Femur (tissue), 1 donor: ENCODE measurements at places on chromosomes 6 and 20.

- no peak for DNase-seq
Measured at GRCh38 chr20:19193349-19193748, 19.1 kb upstream of the SLC24A3 start.

- no peak for DNase-seq
Measured at GRCh38 chr6:2225422-2226392, 19.7 kb downstream of the GMDS start.

GRCh38 chr6:159056003-159056402 lies 11.2 kb upstream of the TAGAP start:
- no peak for DNase-seq

GRCh38 chr6:145279993-145280392 lies 455.3 kb downstream of the EPM2A start:
- DNase-seq, result no peak

GRCh38 chr20:47115694-47116093 lies 221.1 kb downstream of the EYA2 start:
- no peak for DNase-seq

DNA sequence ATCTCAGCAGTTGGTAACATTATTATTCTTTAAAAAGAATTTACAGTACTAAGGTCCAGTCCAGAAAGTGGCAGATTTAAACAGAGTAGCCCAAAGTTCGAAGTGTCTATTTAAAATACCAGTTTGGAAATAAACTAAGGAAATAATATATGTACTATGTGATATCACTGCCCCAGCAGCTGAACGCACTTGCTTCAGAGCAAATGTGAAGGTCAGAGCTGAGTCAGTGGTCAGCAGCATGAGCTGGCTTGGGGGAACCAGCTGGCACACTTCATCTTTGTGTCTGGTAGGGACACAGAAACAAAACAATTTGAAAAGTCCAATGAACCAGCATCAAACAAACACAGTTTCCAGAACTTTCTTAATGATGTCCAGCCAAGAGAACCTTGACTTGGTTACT lies 15.4 kb downstream of the TMEM14B start:
- DNase-seq, result no peak

GRCh38 chr6:133590196-133590595 lies 298.7 kb upstream of the TCF21 start:
- no peak for DNase-seq

- no peak for DNase-seq
Measured at GRCh38 chr20:62574230-62574993, 67.9 kb upstream of the SLCO4A1 start.

DNA sequence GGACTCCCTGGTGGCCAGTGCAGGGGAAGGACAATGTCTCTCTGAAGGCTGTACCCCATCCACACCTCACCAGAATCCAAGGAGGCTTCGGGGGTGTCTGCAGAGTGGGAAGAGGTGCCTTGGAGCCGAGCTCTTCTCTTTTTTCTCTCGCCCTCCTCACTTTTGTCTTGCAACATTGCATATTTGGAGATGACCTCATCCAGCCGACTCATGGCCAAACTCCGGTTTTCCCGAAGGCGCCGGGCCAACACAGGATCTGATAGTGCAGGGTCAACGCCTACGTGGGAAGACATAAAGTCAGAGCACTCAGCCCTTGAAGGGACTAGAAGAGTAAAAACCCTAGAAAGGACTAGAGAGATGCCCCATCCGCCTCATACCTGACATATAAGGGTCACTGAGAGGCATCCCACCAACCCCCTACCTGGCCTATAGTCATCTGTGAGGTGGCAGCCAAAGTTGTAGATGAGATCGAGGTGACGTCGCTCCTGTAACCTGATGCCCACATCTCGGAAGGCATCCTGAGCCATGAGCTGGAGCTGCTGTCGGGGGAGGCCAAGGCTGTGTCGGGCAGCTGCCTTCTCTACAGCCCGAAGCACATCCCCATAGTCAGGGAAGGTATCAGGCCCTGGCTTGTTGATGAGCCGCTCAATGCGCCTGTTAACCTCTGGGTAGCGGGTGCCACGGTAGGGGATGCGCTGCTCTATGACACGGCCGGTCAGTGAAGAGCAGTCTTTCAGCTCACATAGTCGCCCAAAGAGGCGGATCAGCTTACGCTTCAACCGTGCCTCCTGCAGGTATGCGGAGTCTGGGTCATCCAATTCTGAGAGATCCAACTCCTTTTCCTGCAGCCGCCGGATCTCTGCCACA lies 3.0 kb upstream of the ZBTB22 start:
- DNase-seq, result no peak

DNA sequence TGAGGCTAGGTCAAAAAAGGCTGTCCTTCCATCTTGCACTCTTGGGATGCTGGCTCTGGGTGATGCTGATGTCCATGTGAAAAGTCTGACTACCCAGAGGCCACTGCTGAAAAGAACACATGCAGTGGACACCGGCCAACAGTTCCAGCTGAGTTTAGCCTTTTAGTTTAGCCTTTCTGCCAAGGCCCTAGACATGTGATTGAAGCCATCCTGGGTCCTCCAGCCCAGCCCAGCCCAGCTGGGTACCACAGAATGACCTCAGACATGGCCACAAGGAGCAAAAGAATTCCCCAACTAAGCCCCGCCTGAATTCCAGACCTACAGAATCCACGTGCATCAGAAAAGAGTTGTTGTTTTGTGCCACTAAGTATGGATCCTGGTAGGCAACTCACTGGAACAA lies 17.4 kb downstream of the PIGT start:
- peak; percentile 49 for DNase-seq

DNA sequence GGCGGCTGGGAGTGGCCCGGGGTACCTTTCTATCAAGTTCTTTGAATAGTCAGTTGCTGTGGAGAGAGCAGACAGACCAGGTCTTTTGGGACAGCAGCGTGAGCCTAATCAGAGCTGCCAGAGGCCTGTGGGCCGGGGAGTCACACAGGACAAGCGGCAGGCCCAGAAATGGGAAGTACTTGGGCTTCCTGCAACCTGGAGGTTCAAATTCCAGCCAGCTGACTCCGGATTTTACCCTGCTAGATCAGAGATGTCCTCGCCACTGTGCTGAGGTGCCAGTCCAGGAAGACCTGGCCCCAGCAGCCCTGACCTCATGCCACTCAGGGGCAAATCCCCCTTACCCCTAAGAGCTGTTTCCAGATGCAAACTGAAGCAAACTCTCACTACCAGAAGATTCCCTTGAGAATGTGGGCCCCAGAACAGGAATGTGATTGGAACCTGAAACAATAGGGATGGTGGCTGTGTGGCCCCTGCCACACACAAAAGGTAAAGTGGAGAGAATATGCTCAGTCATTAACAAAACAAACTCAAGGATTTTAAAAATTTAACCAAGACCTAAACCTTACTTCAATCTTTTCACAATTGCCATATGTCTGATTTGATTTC lies 9.7 kb downstream of the BEND3 start:
- DNase-seq, result no peak

DNA sequence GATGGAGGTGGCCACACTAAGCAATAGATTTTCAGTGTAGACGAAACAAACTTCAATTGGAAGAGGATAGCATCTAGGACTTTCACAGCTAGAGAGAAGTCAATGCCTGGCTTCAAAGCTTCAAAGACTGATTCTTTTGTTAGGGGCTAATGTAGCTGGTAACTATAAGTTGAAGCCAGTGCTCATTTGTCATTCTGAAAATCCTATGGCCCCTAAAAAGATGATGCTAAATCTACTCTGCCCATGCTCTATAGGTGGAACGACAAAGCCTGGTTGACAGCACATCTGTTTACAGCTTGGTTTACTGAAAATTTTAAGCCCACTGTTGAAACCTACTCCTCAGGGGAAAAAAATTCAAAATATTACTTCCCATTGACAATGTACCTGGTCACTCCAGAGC lies 226.7 kb downstream of the BCAS1 start:
- DNase-seq, result no peak

DNA sequence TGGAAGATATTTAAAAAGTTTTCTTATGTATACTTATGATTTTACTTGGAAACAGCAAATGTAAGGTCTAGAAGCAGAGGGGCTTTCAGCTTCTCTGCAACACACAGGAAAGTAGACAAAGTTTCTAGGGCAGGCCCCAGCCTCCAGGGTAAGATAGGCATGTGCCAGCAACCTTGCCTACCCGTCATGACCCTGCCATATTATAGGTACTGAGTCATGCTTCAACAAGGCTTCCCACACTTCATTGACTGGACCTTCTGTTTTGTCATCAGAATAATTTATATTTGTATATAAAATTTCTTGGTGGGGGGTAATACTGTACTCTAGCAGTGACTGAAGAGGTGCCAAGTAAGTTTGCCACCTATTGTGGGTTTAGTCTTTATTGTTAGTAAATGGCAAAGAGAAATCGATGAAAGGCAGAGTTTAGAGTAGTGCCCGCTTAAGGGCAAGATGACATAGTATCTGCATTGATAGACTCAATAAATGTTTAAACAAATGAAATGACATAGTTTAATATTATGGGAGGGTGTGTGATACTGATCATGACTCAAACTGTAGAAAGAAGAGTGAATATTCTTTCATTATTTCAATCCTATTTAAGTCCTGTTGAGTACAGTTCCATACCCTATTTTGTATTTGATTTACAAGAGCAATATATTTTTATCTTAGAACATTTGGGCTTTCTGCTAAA lies 95.6 kb downstream of the JARID2 start:
- DNase-seq, result no peak

GRCh38 chr6:152094992-152095592 lies 287.6 kb downstream of the ESR1 start:
- peak; percentile 45 for DNase-seq

DNA sequence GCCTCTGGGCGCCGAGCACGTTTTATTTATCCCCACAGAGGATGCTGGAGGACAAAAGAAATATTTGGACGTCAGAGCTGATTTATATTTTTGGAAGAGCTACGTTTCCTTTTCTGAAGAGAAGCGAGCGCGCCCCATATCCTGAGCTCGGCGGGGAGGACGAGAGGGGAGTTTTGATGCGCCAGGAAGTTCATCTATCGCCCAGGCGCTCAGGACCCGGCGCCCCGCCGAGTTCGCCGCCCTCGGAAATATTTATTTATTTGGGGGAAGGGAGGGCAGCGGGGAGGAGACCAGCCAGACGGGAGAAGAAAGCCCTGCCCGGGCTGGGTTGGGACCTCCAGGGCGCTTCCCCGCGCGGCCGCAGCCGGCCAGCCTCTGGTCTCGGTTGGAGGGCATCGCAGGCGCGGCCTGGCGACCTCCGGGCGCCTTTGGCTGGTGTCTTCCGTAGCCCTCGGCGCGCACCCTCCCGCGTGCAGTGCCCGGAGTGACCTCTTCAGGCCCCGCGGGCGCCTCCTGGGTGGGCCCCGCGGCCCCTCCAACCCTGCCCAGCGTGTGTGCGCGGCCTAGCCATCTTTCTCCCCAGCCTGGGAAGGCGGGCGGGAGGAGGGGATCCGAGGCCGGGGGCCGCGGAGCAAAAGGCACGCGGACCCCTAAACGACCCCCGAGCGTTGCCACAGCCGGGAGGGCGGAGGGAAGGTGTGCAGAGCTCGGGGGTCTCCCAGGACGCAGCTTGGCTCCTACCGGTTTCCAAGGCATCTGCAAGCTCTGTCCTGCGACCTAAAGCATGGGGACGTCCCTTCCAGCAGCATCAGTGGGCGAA lies 5.4 kb upstream of the FOXF2 start:
- DNase-seq, result no peak

DNA sequence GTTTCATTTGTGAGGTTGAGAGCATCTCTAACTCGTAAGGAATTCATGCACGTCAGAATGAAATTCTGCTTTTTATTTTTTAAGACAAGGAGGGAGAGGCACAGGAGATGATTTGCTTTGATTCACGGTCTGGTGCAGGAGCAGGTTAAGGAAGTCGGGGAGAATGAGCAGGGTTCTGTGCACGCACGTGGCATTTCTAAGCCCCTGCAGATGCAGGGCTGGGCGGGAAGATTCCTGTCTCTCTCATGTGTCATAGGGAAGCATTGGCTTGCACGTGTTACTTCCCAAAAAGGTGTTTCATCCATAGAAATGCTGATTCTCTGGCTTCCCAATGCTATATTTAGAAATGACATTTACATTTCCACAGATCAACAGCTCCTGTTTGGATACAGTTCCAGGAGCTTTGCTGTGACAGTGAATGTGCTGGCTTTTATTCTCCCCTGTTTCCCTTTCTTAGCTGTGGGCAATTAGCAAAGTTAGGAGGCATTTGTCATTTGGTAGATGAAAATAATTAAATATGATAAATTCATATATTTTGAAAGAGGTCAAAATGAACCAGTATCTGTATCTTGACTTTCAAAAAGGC lies 119.7 kb upstream of the ZFP64 start:
- DNase-seq, result no peak

GRCh38 chr6:135534773-135535380 lies 37.3 kb upstream of the AHI1 start:
- DNase-seq, result no peak

DNA sequence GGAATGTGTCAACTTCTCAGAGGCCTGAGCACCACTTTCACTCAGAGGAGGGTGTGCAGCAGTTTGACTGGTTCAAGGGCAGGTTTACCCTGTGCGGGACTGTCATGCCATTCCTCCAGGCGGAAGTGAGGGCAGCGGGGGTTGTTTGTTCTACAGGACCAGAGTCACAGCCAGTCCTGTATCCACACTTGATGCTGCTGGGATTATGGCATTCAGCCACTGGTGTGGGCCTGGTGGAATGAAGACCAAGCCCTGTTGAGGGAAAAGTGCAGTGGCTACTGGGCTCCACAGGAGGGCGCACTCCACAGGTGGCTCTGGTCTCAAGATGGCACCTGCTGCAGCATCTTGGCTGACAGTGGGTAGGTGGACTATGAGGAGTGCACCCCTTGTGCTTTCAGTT lies 14.8 kb downstream of the SEMG2 start:
- DNase-seq, result no peak

DNA sequence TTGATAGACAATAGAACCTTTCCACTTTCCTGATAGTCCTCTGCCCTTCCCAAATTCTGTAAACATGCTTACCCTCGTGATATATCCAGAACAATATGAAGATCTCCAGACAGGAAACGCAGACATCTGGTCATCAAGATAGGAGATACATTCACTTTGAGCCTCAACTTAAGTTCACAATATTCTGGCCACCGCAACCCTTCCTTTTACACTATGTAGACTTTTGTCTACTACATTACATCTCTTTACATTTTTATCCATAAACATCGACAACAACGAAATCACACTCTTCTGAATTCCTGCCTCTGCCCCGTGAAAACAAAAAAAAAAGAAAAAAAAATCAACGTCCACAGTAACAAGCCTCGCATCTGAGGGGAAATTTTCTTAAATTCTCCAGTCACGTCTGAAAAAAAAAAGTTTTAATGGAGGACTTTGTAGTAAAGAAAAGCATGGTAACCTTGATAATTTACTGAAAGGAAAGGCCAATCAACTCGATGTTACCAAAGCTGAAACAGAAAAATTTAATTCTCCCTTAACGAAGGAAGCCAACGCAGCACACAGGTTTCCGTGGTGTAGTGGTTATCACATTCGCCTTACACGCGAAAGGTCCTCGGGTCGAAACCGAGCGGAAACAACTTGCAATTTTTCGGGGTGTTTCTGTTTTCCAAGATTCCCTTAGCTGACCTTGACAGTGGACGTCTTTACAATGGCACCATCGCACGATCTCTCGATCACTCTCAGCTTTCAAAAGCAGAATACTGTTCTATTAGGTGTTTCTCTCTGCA lies 21.8 kb downstream of the POM121L2 start:
- DNase-seq, result no peak

DNA sequence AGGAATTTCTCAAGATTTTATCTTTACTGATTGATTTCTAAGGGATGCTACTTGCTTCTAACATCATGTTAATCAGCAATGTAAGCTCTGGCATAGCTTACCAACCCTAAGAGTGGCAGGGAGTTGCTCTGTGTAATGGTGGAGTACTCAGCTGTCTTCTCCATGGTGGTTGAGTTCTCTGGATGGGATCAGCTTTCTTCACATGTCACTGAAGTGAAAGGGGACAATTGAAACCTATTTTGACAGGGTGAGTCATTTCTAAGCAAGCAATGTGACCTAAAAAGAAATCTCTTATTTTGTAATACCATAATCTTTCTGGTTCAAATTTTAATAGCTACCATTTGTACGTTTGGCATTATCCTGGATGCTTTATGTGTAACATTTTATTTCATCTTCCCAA lies 430.4 kb downstream of the GJA1 start:
- DNase-seq, result no peak
